ENCODE measurements at places on chromosomes 4 and X. TPM values are rescaled to one million over a fixed set of nuclear protein-coding genes. Genes with fewer than 3 reads are reported as not detected.

ADH1A gene
- total RNA-seq: not detected

TRIML2 gene
- not detected for total RNA-seq

PITX2 gene
- not detected for total RNA-seq

SMR3B gene
- total RNA-seq: not detected

NIPAL1 gene
- total RNA-seq: 0.55 TPM

NRK gene
- total RNA-seq: not detected

DNA sequence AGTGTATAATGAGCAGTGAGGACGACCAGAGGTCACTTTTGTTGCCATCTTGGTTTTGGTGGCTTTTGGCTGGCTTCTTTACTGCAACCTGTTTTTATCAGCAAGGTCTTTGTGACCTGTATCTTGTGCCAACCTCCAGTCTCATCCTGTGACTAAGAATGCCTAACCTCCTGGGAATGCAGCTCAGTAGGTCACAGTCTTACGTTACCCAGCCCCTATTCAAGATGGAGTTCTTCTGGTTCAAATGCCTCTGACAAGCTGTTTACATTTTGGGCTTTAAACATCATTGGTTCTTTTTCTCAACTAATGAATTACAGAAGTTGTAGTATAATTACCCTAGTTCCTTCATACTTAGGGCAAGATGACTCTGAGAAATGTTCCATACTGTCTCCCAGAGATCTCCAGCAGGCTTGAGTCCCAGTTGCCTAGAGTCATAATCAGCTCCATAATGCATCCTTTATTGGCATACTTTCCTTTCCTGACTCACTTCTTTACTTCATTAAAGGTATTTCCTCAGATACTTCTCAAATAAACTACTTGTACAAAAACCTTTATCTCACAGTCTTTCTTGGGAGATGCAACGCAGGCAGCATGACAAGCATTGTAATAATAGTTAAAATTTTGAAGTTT, 136.5 kb downstream of the KDM6A start:
- no peaks in the 10 kb centered on the region for H3K27me3 ChIP-seq
- no peaks in the 10 kb centered on the region for H3K4me1 ChIP-seq
- no peaks in the 10 kb centered on the region for H3K36me3 ChIP-seq
- H3K27ac ChIP-seq: no peak overlapping the region

GRCh38 chr4:52843958-52844357, 18.2 kb upstream of the RASL11B start:
- no peak overlapping the region for H3K27ac ChIP-seq
- H3K4me1 ChIP-seq: no peaks in the 10 kb centered on the region
- no peak overlapping the region for H3K4me3 ChIP-seq
- DNase-seq: no peak
- H3K36me3 ChIP-seq: no peaks in the 10 kb centered on the region

DNA sequence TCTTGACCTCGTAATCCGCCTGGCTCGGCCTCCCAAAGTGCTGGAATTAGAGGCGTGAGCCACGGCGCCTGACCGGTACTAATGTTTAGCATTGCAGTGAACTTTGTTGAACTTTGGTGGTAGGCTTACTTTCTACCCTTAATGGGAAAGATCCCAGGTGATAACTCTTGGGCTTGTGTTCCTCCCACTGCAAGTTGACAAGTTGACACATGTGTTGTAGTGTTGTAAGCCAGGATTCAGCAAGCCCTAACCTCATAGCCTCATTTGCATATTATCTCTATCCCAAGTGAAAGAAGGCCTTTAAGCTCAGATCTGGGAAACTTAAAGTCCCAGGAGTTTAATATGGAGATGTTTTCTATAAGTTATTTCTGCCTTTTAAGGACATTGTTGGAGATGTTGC, 80.0 kb upstream of the CLCN4 start:
- H3K4me1 ChIP-seq: no peaks in the 10 kb centered on the region
- no peak overlapping the region for H3K27ac ChIP-seq
- no peak overlapping the region for H3K4me3 ChIP-seq

- H3K4me3 ChIP-seq: no peak overlapping the region
- no peaks in the 10 kb centered on the region for H3K36me3 ChIP-seq
- H3K4me1 ChIP-seq: no peaks in the 10 kb centered on the region
- H3K27me3 ChIP-seq: no peaks in the 10 kb centered on the region
- H3K27ac ChIP-seq: no peak overlapping the region
Observed at GRCh38 chr4:97159625-97160024, 983.7 kb downstream of the STPG2 start.

DNA sequence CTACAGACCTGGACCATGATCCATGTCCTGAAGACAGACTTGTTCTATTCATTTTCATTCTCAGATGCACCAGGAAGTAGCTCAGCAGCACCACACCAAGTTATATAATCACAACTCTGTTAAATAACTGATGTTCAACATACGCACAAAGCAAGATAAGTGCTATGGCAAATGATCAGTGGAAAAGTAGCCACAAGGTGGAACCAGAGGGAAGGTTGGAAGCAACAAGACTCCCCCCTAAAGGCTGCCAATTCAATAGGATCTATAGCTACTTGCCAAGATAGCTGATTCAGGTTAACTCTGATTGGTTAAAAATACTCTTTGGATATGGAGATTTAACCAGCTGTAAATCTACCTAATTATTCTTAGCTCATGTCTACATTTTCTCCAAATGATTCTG, 23.7 kb upstream of the FAM47B start:
- no peaks in the 10 kb centered on the region for H3K4me1 ChIP-seq
- no peaks in the 10 kb centered on the region for H3K36me3 ChIP-seq
- no peak for DNase-seq
- no peaks in the 10 kb centered on the region for H3K27me3 ChIP-seq

- no peak for DNase-seq
- H3K27ac ChIP-seq: no peak overlapping the region
- H3K4me1 ChIP-seq: no peaks in the 10 kb centered on the region
- H3K4me3 ChIP-seq: no peak overlapping the region
- no peaks in the 10 kb centered on the region for H3K27me3 ChIP-seq
Observed at GRCh38 chr4:122195718-122196117, 43.6 kb downstream of the BLTP1 start.

- no peaks in the 10 kb centered on the region for H3K4me1 ChIP-seq
- H3K27ac ChIP-seq: no peak overlapping the region
- no peak overlapping the region for H3K4me3 ChIP-seq
- no peaks in the 10 kb centered on the region for H3K36me3 ChIP-seq
- H3K27me3 ChIP-seq: no peaks in the 10 kb centered on the region
Observed at GRCh38 chr4:46980851-46981250, 12.5 kb downstream of the GABRA4 start.

DNA sequence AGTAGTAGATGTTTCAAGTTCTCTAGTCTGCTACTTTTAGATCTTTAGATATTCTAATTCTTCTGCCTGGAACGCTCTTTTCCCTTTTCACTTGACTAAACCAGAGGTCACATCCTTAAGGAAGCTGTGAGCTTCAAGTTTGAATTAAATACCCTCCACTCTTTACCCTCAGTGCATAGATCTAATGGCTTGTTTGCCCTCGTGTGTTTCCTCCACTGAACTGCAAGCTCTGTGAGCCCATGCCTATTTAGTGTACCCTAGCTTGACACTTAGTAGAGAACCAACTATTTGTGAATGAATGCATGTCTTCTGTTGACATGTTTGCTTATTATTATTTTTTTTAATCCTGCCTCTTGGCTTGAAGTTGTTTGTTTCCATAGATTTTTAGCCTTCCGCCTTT, 138.3 kb downstream of the PDE5A start:
- H3K36me3 ChIP-seq: no peaks in the 10 kb centered on the region
- no peaks in the 10 kb centered on the region for H3K4me1 ChIP-seq
- H3K27ac ChIP-seq: no peak overlapping the region
- H3K4me3 ChIP-seq: no peak overlapping the region
